Choroid plexus epithelial cell (primary cell): ENCODE measurements at places on chromosomes 11 and 22.
A peak's percentile ranks its signal among the peaks of the same experiment; 100 is the strongest.

GRCh38 chr11:39190751-39191150, 2268.7 kb downstream of the LRRC4C start:
- DNase-seq = no peak

DNA sequence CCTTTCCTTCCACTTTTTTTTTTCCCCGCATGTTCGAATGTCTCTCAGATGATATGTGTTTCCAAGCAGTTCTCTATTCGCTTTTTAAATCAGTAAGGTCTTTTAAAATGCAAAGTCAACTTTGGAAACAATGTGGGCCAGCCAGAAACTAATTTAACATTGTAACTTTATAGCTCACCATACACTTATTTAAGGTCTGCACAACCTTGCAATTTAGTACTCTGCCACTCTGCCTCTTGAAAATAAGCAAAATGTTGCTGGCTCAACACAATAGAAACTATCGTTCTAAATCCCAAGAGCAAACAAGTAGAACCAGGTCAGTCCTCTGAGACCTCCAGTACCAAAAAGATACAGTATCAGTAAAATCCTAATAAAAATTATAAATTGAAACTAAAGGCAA, 109.0 kb downstream of the SIK3 start:
- no peak for DNase-seq

DNA sequence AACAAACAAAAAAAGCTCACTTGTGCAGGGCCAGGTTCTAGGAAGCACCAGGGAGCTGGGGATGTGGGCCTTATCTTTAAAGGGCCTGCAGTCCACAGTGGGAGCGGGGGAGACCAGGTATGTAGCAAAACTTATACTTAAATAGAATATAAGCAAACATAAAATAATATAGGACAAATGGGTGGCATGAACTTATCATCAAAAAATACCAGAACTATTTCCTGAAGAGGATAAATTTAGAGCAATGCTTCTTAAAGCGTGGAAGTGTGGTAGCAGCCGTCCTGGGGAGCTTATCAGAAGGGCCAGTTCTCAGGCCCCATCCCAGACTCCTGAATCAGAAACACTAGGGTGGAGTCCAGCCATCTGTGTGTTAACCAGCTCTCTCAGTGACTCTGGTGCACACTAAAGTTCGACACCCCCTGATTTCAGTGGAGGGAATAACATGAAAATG, 9.3 kb downstream of the VPS26B start:
- no peak for DNase-seq

GRCh38 chr22:17241576-17242330, 22.5 kb upstream of the ADA2 start:
- DNase-seq = no peak

DNA sequence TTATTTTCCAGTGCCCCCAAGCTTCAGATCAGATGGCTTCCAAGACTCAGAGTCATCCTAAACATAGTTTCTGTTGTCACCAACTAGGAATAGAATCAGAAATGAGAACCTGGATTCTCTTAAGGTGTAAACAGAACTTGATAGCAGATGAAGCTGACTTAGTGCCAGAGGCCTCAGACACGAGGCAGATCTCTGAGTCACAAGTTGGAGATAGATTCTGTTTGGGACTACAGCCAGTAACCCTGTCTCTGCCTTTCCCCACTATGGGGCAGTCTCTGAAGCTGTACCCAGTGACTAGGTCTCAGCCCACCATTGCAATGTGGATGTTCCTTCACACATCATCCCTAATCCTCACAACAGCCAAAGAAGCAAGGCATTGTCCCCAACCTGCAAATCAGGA, 25.4 kb downstream of the NEU3 start:
- DNase-seq = peak; percentile 82

- DNase-seq = no peak
These were observed 69.2 kb upstream of the OLFML1 start for GRCh38 chr11:7416080-7416479.

GRCh38 chr11:26929806-26930517, 64.0 kb upstream of the FIBIN start:
- peak; percentile 60 for DNase-seq

GRCh38 chr11:61055776-61056175, 46.5 kb upstream of the CD5 start:
- no peak for DNase-seq

DNA sequence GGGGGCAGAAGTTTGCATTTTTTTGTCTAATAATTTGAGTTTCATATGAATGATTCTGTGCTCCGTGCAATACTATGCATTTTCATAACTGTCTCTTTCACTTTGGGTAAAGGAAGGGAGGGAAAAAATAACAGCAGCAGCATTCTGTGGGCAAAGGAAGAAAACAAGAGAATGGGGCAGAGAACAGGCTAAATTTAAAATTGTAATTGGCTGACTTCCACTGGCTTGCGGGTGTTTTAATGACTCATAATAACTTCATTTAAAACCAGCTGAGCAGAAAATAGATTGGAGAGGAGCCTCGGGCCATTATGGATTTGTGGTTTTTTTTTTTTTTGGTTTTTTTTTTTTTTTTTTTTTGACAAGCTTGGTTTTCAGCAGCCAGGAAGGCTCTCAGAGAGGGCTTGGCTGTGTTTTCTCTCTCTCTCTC, 107.4 kb downstream of the ZBTB16 start:
- peak; percentile 93 for DNase-seq

- DNase-seq = peak; percentile 94
These were observed 1.1 kb downstream of the BSCL2 start for GRCh38 chr11:62705880-62706849.

GRCh38 chr11:116101902-116102301, 597.7 kb upstream of the CADM1 start:
- DNase-seq = no peak

- no peak for DNase-seq
These were observed 74.3 kb downstream of the BTBD10 start for GRCh38 chr11:13388741-13389140.
